ENCODE measurements at places on chromosomes 1 and 21. TPM values are rescaled to one million over a fixed set of nuclear protein-coding genes. Genes with fewer than 3 reads are reported as not detected.

DNA sequence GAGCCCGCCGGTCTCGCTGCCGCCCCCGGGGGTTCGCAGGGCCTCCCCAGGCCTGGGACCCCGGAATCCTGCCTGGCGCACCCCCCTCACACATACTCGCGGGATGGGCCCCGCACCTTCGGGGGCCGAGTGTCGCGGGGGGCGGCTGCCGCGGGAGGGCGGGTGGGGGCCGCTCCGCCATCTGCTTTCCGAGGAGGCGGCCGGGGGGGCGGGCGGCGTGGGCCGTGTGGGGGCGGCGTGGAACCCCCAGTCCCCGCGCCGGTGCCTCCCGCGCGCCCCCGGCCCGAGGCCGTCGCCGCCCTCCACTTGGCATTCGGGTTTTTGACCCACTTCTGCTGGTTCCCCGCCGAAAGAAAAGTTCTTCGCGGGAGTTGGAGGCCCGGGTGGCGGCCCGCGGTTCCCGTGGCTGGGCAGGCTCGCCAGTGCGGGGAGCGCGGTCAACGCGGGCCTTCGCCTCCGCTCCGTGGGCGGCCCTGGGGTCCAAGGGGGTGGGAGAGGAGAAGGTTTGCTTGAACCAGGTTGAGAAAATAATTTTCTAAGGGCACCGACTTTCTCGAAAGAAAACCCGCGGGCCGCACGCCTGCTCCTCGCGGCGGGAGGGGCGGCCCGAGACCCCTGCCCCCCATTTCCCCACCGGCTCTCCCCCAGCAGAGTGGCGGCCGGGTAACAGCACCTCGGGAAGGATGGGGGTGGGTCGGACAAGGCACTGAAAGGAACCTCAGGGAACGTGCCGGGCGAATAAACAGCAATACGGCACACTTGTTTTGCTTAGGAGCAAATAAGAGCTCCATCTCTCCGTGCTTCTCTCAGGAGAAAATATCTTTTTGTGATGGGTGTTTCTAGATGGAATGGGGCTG, 1.6 kb downstream of the PHF13 start:
- peaks cover 30% of the 10 kb centered on the region for H3K4me1 ChIP-seq
- H3K36me3 ChIP-seq: peaks cover 2% of the 10 kb centered on the region
- H3K27ac ChIP-seq: no peak overlapping the region
- peak overlapping the region; percentile 83 for H3K4me3 ChIP-seq
- DNase-seq: no peak

- H3K36me3 ChIP-seq: peaks cover 21% of the 10 kb centered on the region
- no peaks in the 10 kb centered on the region for H3K27me3 ChIP-seq
- H3K27ac ChIP-seq: no peak overlapping the region
- H3K4me3 ChIP-seq: no peak overlapping the region
These were observed 51.9 kb downstream of the DNTTIP2 start for GRCh38 chr1:93827128-93827527.

SMIM1 gene
- total RNA-seq: 4.7 TPM

DNA sequence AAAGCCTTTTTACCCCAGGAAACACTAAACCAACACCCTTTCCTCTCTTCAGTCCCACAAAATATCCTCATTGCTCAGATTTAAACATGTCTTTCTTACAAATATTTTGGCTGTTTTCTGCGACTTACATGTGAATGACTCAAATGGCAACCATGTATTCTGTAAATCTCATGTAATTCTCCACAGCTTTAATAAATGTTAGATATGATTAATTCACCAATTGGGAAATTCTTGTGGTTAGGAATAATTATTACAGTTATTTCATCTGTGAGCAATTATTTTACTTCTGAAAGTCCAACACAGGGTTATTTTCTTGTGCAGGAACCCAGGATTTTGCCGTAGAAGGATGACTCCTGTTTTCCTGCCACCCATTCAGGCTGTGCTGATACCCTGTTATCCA, 431.5 kb downstream of the LMO4 start:
- no peak overlapping the region for H3K27ac ChIP-seq
- H3K36me3 ChIP-seq: peaks cover 4% of the 10 kb centered on the region
- no peaks in the 10 kb centered on the region for H3K27me3 ChIP-seq
- no peak for DNase-seq
- H3K4me3 ChIP-seq: no peak overlapping the region

- peaks cover 12% of the 10 kb centered on the region for H3K4me1 ChIP-seq
- H3K27me3 ChIP-seq: no peaks in the 10 kb centered on the region
- H3K4me3 ChIP-seq: no peak overlapping the region
- no peak overlapping the region for H3K27ac ChIP-seq
- no peak for DNase-seq
These were observed 19.1 kb downstream of the AJAP1 start for GRCh38 chr1:4673494-4673893.

DNA sequence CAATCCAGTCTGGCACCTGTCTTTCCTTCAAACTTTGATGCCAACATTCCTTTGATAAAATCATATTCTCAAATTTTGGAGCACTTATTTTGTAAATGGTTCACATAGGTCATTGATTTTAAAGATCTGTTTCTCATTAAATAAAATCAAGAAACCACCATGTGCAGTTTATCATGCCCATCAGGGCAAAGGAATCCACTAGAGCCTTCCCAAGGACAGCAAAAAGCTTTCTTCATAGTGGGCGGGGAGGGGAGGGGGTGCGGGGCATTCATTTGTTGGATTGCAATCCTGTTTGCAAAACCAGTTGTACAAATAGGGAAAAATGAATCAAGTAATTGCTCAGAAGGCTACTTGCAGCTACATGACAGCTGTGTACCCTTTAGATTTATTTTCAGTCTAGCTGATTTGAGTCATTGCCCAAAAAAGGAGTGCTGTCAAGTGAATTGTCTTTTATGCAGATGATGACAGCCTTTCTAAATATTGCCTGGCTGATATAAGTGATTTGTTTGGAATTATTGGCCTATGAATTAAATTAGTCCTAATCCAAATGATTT, 23.0 kb downstream of the LRRC8B start:
- no peak overlapping the region for H3K27ac ChIP-seq
- no peak overlapping the region for H3K4me3 ChIP-seq
- H3K4me1 ChIP-seq: peaks cover under 1% of the 10 kb centered on the region
- H3K27me3 ChIP-seq: no peaks in the 10 kb centered on the region
- H3K36me3 ChIP-seq: no peaks in the 10 kb centered on the region

TRIM33 gene
- 54.3 TPM for total RNA-seq

S100A7A gene
- total RNA-seq: not detected

SEMA4A gene
- total RNA-seq: 1.3 TPM

DNA sequence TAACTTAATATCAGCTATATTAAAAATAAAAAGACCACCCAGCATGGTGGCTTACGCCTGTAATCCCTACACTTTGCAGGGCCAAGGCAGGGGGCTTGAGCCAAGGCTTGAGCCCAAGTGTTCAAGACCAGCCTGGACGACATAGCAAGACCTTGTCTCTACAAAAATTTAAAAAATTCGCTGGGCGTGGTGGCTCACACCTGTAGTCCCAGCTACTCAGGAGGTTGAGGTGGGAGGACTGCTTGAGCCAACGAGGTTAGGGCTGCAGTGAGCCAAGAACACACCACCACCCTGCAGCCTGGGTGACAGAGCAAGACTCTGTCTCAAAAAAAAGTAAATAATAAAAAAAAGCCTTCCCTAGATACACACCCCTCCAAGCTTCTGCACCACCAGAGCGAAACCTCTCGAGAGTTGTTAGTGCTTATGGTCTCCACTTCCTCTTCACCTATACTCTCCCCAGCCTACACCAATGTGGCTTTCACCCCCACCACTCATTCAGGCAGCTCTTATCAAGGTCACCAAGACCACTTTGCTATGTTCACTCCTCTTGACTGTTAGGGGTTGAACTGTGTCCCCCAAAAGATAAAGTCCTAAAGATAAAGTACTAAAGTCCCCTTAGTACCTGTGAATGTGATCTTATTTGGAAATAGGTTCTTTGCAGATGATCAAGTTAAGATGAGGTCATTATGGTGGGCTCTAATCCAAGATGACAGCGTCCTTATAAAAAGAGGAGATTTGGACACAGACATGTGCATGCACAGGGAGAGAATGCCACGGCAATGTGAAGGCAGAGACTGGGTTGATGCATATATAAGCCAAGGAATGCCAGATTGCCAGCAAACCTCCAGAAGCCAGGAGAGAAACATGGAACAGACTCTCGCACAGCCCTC, 6.8 kb upstream of the PPP1R15B start:
- peaks cover 27% of the 10 kb centered on the region for H3K4me1 ChIP-seq
- no peaks in the 10 kb centered on the region for H3K27me3 ChIP-seq
- H3K36me3 ChIP-seq: peaks cover 5% of the 10 kb centered on the region
- H3K4me3 ChIP-seq: no peak overlapping the region
- no peak overlapping the region for H3K27ac ChIP-seq

TXNIP gene
- 90.8 TPM for total RNA-seq

DNA sequence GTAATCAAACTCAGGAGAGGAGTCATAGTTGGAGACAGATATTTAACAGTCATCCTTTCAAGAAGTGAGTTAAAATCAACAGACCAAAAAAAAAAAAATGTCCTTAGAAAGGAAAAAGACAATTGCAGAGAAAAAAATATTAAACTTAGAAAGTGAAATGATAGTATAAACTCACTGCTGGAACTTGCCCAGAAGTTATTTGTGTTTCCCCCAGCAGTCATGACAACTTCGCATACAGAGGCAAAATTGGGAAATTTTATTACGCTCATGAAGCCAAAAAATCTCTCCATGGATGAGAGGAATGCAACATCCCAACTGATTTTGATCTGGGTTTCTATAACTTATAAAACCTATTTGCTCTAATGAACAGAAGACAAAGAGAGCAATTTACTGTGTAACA, 198.2 kb downstream of the LRRC7 start:
- no peaks in the 10 kb centered on the region for H3K4me1 ChIP-seq
- H3K27ac ChIP-seq: no peak overlapping the region
- H3K27me3 ChIP-seq: no peaks in the 10 kb centered on the region
- H3K4me3 ChIP-seq: no peak overlapping the region
- no peaks in the 10 kb centered on the region for H3K36me3 ChIP-seq

DNA sequence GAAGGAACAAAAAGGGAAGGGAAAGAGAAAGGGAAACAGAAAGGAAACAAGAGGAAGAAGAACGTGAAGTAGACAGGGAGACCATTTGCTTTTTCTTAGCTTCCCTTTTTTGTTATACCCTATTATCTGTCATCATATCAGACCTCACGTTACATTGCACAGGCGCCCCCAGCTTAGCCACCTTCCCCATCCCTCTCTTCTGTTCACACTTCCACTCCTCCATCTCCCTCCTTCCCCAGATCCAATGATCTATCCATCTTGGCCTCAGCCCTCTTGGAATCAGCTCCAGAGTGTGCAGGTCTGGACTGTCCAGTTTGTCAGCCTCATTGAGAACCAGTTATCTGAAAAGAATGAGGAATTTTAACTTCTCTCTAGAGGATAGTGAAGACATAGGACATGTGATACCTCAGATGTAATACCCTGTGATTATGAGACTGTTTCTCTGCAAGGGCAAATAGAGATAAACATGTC, 101.1 kb upstream of the ERRFI1 start:
- H3K27ac ChIP-seq: no peak overlapping the region
- H3K4me3 ChIP-seq: no peak overlapping the region
- DNase-seq: no peak

DNA sequence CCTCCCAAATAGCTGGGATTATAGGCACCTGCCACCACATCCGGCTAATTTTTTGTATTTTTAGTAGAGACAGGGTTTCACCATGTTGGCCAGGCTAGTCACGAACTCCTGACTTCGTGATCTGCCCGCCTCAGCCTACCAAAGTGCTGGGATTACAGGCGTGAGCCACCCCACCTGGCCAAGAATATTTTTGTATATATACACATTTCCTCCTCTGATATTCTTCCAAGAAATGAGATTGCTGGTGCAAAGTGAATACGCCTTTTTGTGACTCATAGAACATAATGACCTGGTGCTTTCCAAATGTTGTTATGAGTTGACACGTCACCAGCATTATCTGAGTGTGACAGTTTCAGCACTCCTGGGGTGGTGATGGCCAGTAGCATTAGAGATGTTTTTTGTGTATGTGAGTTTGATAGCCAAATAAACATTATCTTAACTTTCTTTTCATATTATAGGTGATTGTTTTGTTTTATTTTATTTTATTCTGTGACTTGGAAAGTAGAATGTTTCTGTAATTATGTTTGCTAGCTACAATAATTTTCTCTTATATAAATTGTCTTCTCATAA, 54.9 kb downstream of the KCNK1 start:
- no peak overlapping the region for H3K27ac ChIP-seq
- H3K4me1 ChIP-seq: no peaks in the 10 kb centered on the region
- no peak for DNase-seq
- H3K27me3 ChIP-seq: no peaks in the 10 kb centered on the region

BARHL2 gene
- not detected for total RNA-seq

DNA sequence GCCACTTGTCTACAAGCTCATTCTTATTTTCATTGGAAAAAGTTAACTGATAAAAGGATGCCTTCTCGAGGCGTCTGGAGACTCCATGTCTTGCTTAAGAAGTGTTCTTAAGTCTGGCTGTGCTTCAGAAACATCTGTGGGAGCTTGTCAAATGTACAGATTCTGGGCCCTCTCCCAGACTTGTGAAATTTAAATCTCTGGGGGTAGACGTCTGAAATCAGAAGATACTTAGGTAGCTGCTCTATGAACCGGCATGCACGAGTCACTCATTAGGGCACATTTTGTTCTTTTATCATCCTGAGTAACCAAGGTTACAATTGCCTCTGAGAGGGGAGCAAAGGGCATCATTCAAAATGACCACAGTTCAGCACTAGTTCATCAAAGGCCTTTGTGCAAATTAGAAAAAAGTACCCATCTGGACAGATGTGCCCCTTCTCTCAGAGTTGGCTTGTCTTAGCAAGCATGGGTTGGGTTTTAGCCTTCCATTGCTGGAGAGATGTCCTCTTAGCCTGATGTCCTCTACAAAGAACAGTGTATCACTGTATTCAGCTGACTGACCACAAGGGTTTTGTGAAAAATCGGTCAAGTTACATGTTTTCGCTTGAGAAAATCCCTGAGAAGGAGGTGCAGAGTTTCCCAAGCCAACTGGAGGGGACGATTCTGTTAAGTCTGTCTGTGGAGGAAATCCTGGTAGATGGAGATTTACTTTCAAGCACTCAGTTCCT, 156.9 kb downstream of the ASTN1 start:
- peaks cover 10% of the 10 kb centered on the region for H3K4me1 ChIP-seq
- H3K36me3 ChIP-seq: peaks cover 6% of the 10 kb centered on the region
- H3K4me3 ChIP-seq: no peak overlapping the region
- H3K27me3 ChIP-seq: no peaks in the 10 kb centered on the region

LRRC3 gene
- 10.1 TPM for total RNA-seq

KCNJ15 gene
- total RNA-seq: 0.40 TPM
